ENCODE measurements at places on chromosomes 5 and 9. TPM values are rescaled to one million over a fixed set of nuclear protein-coding genes. Genes with fewer than 3 reads are reported as not detected.

PARP8 gene
- total RNA-seq = 34.0 TPM

DNA sequence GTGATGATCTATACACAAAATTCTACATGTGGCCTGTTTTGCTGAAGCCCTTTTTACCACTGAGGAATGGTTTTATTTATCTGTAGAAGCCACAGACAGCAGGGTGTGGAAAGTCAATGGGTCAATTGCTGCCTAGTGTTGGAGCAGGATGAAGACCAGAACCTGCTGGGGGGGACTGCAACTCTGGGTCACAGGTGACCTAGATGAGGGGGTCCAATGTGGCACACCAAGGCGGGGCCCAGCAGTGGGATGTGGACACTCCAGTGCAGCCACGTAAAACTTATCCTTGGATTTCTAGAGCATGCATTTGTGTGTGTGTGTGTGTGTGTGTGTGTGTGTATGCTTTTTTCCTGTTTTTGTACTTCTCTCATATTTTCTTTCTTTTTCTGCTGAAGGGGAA is 147.5 kb upstream of the PHYKPL start:
- DNase-seq = no peak

FAM200C gene
- 4.2 TPM for total RNA-seq

GRCh38 chr9:125190361-125190801 is 778 bp upstream of the PPP6C start:
- DNase-seq = no peak

DNA sequence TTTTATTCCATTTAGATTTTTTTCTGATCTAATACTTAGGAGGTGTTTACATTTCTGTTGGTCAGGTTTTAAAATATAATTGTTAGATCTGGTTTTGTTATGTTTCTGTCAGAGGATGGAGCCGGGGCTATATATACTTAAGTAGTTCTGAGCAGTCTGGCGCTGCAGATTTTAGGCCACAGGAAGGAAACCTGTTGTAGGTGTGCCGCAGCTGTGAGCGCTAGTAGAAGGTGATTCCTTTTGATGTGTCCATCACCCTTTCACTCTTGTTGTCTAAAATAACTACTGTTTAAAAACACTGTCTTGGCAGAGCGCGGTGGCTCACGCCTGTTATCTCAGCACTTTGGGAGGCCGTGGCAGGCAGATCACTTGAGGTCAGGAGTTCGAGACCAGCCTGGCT is 17.0 kb downstream of the ZBTB34 start:
- no peak for DNase-seq

GRCh38 chr5:77697692-77698091 is 59.2 kb upstream of the OTP start:
- no peak for DNase-seq

DNA sequence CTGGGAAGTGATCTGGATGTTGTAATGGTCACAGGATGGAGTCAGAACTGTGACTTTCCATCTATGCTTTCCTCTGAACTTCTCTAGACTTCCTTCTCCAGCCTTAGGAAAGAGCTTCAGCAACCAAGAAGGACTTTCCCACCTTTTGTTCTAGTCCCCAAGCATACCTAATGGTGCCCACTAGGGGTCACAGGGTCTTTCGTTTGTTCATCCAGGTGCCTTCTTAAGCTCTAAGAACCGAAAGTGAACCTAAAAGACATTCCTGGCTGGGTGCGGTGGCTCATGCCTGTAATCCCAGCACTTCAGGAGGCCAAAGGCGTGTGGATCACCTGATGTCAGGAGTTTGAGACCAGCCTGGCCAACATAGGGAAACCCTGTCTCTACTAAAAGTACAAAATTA is 1.8 kb upstream of the WNT8A start:
- no peak for DNase-seq

DNA sequence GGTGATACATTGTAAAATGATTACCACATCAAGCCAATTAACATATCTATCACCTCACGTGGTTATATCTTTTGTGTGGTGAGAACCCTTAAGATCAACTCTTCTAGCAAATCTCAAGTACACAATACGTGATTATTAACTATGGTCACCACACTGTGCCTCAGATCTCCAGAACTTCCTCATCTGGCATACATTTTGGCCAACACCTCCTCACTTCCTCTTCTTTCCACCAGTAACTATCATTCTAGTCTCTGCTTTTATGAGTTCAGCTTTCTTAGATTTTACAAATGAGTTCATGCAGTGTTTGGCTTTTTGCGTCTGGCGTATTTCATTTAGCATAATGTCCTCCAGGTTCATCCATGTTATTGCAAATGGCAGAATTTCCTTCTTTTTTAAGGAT is 35.8 kb downstream of the PRKACG start:
- DNase-seq = no peak

GRCh38 chr5:96734871-96735325 is 72.7 kb downstream of the CAST start:
- no peak for DNase-seq

GRCh38 chr9:12424243-12424642 is 268.9 kb upstream of the TYRP1 start:
- DNase-seq = no peak

- no peak for DNase-seq
Observed at GRCh38 chr5:52685566-52685965, 102.2 kb upstream of the ITGA1 start.

DNA sequence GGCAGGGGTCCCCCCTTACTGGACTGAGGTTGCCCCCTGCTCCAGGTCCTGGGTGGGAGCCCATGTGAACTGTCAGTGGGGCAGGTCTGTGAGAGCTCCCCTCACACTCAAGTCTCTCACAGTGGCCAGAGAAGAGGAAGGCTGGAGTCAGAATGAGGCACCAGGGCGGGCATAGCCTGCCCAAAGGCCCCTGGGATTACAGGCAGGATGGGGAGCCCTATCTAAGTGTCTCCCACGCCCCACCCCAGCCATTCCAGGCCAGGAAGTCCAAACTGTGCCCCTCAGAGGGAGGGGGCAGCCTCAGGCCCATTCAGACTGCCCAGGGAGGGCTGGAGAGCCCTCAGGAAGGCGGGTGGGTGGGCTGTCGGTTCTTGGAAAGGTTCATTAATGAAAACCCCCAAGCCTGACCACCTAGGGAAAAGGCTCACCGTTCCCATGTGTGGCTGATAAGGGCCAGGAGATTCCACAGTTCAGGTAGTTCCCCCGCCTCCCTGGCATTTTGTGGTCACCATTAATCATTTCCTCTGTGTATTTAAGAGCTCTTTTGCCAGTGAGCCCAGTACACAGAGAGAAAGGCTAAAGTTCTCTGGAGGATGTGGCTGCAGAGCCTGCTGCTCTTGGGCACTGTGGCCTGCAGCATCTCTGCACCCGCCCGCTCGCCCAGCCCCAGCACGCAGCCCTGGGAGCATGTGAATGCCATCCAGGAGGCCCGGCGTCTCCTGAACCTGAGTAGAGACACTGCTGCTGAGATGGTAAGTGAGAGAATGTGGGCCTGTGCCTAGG is at the start of gene CSF2:
CSF2 (plus strand) TSS at position 559 of the 783 bp plus-strand sequence; CDS start at position 594, 35 bp downstream.
- DNase-seq = no peak

KCNV2 gene
- total RNA-seq = not detected

- DNase-seq = no peak
Observed at GRCh38 chr9:135809166-135809565, 98.2 kb downstream of the CAMSAP1 start.

DNA sequence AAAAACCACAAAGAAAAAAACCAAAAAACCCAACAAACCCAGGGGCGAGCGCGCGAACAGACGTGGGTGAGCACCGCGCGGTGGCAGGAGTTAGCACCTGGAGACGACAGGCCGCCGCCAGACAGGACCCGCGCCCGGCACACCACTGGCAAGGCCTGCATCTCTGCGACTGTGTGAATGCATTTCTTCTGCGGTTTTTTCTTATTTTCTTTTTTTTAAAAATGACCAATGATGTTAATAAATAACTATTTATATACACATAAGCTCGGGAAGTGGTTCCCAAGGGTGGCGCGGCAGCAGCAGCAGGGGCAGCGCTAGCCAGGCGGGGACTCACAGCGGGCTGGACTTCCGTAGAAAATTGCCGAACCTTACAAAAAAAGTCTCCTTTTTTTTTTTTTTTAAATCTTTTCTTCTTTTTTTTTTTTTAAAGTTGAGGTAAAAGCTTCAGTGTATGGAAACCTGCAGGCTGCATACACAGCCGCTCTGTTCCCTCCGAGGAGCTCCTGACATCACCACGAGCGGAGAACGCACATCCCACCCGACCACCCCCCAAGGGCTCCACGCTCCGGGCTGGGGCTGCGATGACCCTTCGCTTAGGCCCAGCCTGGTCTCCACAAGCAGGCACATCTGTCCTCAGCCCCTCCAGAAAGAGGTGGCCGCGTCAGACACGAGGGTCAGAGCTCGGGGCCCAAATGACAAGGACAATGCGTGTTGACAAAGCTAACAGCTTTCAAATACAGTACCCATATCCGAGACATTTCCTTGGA is 7.4 kb downstream of the BRD3OS start:
- DNase-seq = no peak

PCDHB11 gene
- 2.1 TPM for total RNA-seq

GRCh38 chr5:132313961-132314432 is 19.8 kb downstream of the SLC22A4 start:
- DNase-seq = no peak

MARCOL gene
- total RNA-seq = not detected

DNA sequence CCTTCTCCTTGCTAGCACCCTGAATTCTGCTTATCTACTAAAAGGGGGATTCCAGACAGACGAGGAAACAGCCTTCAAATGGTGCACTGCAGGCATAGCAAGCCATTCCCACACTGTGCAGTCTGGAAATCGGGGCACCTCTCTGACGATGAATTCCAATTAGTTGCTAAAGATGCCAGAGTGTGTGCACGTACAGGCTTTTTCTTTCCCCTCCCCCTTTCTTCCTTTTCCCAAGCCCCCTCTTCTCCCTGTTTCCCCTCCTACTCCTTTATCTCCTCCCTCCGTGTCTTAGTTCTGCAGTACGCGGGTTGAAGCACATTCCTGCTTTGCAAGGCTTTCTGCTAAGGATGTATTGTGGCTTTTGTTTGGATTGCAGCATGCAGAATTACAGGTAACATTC is at the start of gene GPR21:
GPR21 (plus strand) TSS at position 316 of the 400 bp plus-strand sequence. CDS start 900 bp downstream, outside the sequence.
- no peak for DNase-seq

IL3 gene
- not detected for total RNA-seq

GRCh38 chr9:72255569-72255968 is 106.3 kb downstream of the GDA start:
- no peak for DNase-seq

- no peak for DNase-seq
Observed at GRCh38 chr5:174444479-174445188, 279.7 kb upstream of the MSX2 start.

GRCh38 chr9:6942406-6942805 is 184.6 kb downstream of the KDM4C start:
- DNase-seq = no peak

GRCh38 chr9:87701931-87702421 is 23.9 kb upstream of the CTSL start:
- DNase-seq = no peak

NR5A1 gene
- total RNA-seq = 0.49 TPM

GRCh38 chr5:82901281-82901888 is 175.8 kb downstream of the TMEM167A start:
- DNase-seq = no peak

DNA sequence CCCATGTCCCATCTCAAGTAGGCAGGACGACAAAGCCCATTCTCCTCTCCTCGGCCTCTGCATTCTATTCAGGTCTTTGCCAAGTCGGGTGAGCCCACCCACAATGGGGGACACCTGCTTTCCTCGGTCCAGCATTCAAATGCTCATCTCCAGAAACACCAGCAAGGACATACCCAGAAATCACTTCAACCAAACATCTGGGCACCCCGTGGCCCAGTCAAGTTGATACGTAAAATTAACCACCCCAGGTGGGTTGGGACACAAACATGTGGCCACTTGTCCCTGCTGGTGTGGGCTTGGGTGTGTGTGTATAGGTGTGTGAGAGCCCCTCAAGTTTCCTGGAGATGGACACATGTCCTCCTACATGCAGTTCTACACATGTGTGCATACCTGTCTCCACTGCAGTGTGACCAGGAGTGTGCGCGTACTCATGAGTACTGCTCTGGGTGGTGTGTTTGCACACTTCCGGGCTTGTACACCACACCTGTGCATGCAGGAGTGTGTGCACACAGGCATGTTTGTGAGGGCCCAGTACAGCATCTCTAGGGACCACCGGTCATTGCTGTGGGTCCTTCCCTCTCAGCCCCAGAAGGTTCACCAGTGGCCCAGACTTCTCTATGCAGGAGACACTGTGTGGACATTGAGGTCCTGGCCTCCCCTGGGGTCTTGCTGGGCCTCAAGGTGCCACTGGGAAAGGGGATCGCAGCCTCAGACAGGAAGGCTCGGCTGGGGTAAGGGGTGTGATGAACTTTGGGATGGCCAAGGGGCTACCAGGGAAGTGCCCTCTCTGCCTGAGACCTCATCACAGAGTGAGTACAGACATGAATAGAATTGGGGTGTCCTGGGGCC is 35.4 kb upstream of the RXRA start:
- DNase-seq = no peak

C9orf50 gene
- not detected for total RNA-seq

GRCh38 chr5:138829341-138829740 is 45.8 kb downstream of the LRRTM2 start:
- DNase-seq = no peak

- DNase-seq = no peak
Observed at GRCh38 chr9:119526698-119527097, 157.5 kb upstream of the BRINP1 start.
